Stimulated activated CD4-positive, alpha-beta T cell treated with anti-CD3 and anti-CD28 coated beads, TNF-alpha, amount 100 ng/mL, for 1 hour (primary cell): ENCODE measurements at places on chromosomes 16 and 17.

GRCh38 chr17:81517009-81517338 lies 4.4 kb upstream of the ACTG1 start:
- no peak for DNase-seq

DNA sequence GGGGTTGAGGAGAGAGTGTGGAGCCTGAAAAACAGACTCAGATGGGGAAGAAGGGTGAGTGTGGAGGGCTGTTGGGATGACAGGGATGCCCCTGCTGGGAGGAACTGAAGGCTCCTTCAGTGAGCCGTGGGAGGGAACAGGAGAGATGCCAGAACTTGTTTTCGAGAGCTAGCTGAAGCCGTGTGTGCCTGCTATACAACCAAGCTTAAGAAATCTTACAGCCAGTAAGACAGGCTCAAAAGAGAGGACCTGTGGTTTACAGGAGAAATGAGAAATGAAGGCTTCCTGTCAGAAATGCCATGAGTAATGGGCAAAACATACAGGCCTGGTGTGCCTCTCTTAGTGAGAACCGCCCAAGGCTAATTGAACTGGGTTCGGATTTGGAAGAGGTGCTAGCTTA lies 99.6 kb downstream of the SPACA3 start:
- no peak for DNase-seq

- DNase-seq: no peak
Observed at GRCh38 chr16:22728167-22728836, 85.7 kb upstream of the HS3ST2 start.

DNA sequence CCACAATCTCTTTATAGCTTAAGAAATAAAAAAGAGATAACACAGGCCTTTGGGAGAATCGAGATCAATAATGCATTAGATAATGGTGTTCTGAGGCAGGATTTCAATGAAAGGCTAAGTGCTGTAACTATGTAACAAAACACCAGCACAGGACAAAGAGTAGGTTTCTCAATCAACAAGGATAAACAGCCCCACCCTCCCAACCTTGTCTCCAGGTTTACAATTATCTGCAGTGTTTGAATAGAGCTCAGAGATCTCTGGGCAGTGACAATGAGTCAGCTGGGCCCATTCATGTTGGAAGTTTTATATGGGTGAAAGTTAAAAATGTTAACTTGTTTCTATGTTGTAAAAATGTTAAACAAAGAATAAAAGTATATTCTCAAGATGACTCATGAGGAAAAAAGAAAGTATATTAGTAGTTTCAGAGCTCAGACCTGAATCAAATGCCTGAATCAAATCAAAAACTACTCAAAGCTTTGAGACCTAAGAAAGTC lies 17.0 kb upstream of the KRT20 start:
- DNase-seq: no peak

DNA sequence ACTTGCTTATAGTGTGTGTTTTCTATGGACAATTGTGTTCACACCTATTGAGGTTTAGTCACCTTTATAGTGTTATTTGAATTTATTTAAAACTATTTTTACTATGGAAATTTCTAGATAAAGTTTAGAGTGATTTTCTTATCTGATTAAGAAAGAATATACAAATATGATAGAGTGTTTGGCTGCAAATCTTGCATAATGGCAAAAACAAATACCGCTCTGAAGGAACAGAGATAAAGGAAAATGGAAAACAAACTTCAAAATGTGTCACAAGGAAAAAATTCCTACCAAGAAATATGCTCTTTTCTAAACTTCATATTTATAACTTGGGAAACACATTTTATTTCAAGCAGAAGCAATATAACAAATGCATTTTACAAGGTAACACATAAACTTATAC lies 423.1 kb downstream of the TOX3 start:
- DNase-seq: no peak

GRCh38 chr16:86955136-86955855 lies 361.9 kb downstream of the C16orf95 start:
- DNase-seq: no peak

- DNase-seq: peak; percentile 50
Observed at GRCh38 chr17:28371245-28372202, at the start of gene SARM1. SARM1 (plus strand) TSS chr17:28371694; CDS start chr17:28372033, 339 bp downstream.

- DNase-seq: no peak
Observed at GRCh38 chr17:909642-910323, 69.8 kb downstream of the NXN start.

DNA sequence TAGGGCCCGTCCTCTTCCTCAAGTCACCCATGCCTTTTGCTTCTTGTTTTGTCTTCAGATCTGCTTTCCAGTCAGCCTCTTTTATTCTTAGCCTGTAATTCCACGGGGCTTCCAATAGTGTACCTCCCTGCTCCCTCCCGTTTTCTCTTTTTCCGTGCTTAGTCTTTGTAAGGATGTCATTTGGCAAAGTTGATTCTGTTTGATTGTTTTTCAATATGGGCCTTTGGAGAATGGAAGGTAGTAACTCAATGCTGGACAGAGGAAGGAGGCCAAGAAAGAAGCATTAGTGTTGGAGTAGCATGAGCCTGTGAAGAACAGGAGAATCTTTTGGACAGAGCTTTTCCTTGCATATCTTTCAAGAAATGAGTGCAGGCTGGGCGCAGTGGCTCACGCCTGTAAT lies 6.5 kb downstream of the WWP2 start:
- no peak for DNase-seq

GRCh38 chr17:72507370-72507769 lies 386.6 kb downstream of the SOX9 start:
- DNase-seq: no peak

GRCh38 chr16:68420366-68420942 lies 27.9 kb downstream of the SMPD3 start:
- no peak for DNase-seq

GRCh38 chr17:3643889-3644349 lies 7.4 kb downstream of the CTNS start:
- no peak for DNase-seq

- peak; percentile 23 for DNase-seq
Observed at GRCh38 chr17:16419074-16419928, 3.9 kb downstream of the TRPV2 start.

DNA sequence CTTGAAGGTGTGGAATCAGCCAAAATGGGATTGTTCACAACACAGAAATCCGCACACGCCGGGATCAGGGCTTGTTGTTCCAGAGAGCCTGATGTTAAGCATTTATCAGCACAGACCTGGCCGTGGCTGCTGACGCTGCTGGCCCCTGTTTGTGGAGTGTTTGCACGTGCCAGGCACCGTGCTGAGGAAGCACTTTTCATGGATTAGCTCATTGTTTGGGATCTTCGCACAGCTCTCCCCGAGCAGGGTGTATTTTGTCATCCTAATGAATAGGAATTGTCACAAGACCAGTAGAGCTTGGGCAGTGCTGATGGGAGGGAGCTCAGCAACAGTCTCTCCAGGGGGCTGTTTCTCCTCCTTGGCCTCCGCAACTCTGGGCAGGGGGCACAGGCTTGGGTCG lies 160.4 kb upstream of the PLCG2 start:
- no peak for DNase-seq

GRCh38 chr16:7709186-7709585 lies 376.5 kb downstream of the RBFOX1 start:
- DNase-seq: no peak

DNA sequence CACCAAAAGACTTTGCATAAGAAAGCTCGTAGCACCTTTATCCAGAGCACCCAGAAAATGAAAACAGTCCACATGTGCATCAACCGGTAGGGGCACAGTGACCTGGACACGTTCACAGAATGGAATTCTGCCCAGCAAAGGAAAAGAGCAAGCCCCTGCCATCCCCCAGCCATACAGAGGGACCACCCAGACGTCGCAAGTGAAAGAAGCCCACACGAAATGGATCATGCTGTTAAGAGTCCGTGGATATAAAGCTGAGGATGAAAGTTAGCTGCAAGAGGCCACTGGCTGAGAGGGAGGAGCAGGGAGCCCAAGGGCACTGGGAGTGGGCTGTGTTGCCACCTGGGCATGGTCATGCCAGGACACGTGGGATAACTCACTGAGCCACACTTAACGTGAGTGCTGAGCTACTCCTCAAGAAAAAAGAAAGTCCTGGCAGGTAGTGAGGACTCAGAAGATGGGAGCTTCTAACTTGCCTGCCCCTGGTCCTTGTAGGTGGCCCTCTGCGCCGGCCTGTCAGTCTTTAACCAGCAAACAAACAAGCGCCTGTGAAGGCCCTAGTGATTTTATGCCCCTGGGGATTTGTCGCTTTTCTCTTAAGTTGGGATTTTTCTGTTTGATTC lies 190.7 kb downstream of the C16orf95 start:
- no peak for DNase-seq

- peak; percentile 58 for DNase-seq
Observed at GRCh38 chr17:40068917-40069750, 6.4 kb downstream of the THRA start.
